ENCODE measurements at places on chromosomes 4 and X. TPM values are rescaled to one million over a fixed set of nuclear protein-coding genes. Genes with fewer than 3 reads are reported as not detected.

- no peak for DNase-seq
Observed at GRCh38 chrX:153863251-153863991, 22.6 kb downstream of the L1CAM start.

- no peak for DNase-seq
Observed at GRCh38 chr4:120508036-120508435, 414.5 kb downstream of the PRDM5 start.

DNA sequence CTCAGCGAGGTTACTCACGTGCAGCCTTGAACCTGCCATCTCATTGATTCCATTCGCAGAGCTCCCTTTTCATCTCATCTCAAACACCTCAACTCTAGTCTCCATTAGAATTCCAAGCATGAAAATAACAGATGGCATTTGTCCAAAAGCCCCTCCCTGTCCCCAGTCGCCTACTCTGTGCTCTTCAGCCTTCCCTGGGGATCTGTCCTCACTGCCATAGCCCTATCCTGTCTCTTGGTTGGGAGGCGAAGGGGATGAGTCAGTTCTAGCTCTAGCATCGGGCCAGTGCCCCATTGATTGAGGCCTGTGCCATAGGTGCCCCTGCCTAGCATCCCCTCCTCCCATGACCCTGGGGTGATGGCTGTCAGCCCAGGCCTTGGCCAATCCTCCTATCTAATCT lies 134.0 kb upstream of the PJA1 start:
- no peak for DNase-seq

GRCh38 chr4:113187358-113187757 lies 137.9 kb downstream of the ANK2 start:
- DNase-seq = no peak

- no peak for DNase-seq
Observed at GRCh38 chr4:7089213-7089986, 21.5 kb upstream of the GRPEL1 start.

The FHL1 gene
- 24.8 TPM for total RNA-seq

The STEEP1 gene
- 15.9 TPM for total RNA-seq

Data from left colon (tissue), 2 donors.